Transverse colon (tissue), 4 donors: ENCODE measurements at places on chromosomes 2 and 18.

- DNase-seq: no peak
Observed at GRCh38 chr2:68717305-68717661, 17.3 kb upstream of the ARHGAP25 start.

DNA sequence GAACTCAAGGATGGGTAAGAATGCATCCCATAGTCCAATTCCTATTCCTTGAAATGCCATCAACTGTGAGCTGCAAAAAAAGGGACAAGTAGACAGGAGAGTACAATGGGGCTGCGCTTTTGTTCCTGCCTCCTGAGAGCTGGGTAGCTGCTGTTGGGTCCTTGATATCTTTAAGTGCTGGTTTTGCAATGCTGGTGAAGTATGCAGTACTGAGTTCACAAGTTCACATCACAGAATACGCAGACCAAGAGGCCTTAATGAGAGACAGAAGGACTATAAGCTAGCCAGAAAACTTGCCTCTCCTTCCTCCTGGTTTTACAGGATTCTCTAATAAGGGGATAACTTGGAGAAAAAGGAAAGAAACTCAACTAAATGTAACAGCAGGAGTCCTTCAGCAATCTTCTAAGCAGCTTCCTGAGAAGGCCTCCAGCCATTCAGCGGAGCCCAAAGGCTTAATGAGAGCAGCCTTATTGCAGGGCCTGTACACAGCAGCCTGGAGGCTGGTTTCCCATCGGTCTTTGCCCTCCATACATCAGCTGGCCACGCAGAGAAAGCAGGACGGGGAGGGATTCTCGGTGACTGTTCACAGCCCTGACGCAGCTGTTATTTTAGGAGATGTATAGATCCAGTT, 293.1 kb downstream of the CDCA7 start:
- no peak for DNase-seq

DNA sequence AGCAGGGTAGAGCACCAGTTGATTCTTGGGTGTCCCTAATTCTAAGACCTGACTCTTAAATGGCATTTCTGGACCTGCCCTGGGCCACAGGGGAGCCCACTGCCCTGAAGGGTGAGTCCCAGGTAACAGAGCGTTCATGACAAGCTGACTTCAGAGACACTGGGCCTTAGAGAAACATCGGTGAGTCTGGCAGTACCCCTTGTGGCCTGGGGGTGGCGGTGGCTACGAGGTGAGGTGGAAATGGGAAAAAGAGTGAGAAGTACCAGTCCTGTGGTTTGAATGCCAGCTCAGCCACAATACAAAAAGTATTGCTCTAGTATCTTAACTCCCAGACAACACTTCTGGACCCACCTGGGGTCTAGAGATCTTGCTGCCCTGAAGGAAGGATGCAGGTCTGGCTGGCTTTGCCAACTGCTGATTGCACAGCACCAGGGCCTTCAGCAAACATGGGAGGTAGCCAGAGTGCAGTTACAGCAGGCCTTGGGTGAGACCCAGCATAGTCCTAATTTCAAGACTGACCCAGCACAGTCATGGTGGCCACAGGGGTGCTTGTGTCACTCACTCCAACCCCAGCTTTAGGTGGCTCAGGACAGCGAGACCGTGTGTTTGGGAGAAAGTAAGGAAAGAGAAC, 44.5 kb downstream of the USP34 start:
- peak; percentile 76 for DNase-seq

DNA sequence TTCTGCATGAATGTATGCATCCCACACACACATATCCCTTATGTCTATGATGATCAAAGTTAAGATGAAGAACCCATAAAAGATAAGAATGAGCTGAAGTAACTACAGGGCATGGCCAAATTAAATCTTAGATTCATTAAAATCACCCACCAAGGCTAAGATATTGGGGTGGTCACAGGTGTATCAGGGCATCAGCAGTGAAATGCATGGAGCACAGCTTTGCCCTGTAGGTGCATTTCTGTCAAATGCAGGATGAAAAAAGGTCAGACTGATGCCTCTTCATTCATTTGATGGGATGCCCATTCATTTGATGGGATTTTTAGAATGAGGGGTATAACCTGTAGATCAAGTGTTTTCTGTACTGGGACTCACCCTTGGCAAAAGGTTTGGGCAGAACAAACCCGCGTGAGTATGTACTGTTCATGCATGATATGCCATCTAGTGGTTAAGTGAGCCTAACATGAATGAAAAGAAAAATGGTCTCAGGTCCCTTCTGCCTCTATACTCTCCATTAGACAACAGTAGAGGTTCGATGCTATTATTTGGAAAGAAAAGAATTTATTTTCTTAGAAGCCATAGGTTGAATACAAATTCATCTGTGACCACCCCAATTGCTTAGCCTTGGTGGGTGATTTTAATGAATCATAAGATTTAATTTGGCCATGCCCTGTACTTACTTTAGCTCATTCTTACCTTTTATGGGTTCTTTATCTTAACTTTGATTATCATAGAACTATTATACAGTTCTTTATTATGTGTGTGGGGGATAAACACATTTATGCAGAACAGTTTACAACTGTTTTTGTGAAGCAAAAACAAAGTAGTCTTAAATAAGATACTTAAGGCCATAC, 43.2 kb upstream of the NOSTRIN start:
- no peak for DNase-seq

DNA sequence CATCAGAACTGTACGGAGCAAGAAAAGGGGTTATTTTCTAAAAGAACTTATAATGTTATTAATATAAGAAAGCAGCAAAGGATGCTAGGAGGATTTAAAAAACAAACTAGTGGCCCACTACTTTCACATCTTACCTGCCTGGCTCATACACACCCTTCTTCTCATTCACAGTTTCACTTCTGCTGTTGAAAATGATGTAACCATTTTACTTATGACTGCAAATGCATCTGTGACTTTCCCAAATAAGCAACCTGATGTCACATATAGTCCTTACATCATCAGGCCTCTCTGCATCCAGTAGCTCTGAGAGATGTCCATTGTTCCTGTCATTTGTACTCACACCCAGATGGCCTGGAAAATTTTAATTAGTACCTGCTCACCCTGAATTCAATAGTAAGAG, 101.8 kb upstream of the MYO3B start:
- no peak for DNase-seq

- DNase-seq: no peak
Observed at GRCh38 chr2:58532641-58533040, 291.5 kb upstream of the FANCL start.

DNA sequence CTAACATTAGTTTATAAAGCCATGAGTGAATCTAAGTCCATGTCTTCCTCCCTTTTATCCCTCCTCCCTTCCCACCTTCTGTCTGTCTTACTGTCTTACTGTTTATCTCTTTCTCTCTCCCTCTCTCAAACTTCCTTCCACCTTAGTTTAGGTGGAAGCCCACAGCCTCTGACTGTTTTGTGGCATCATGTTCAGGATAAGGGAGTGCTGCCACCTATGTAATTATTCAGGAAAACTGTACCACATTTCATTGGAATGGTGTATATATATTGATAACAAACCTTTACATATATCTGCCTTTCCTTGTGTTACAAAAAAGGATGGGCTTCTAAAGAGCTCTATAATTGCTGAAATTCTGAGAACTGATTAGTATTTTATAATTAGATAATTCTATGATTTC, 48.7 kb downstream of the NETO1 start:
- DNase-seq: no peak

DNA sequence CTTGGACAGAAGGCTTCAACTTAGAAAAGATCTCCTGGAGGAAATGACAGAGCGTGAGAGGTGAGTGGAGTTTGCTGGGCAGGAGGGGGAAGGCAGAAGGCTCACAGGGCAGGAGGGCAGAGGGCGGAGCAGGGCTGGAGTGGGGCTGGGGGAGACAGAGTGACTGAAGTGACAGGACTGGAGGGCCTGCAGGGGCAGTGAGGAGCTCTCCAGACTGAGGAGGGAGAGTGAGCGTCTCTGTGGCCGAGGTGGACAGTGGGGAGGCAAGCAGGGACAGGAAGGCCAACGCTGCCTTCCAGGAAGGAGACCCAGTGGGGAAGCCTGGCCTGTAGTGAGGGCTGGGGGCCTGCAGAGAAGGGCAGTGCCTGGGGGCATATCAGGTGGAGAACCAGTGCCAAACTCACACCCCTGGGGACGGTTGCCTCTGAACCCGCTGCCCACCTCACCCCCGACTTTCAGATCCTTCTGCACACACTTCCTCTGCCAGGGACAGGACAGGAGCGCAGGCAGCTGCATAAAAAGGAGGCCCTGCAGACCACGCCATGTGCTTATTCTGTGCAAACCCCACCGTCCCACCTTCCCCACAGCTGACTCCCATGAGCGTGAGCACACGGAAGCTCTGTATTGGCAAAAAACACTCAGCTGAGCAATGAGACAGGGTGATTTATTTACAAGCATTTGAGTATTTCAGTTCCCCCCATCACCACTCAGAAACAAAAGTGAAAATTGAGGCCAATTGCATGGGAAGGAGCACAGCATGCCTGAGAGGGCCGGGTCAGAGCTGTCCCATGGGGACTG, 244.3 kb downstream of the FAM210A start:
- DNase-seq: peak; percentile 8

DNA sequence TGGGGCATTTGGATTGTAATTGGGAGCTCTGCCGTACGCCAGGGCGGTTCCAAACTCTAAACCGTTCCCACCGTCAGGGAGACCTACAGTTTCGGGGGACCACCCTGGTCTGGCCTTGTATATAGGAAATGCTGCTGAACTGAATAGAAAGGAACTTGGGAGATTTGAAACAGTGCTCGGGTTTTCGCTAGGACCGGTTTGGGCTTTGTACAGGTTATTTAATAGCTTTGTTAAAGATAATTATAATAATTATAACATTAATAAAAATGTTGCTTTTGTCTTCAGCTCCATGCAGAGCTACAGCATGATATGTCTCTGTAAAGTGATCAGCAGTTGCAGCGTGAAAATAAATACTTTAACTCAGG, 2.4 kb downstream of the SP5 start:
- DNase-seq: no peak

DNA sequence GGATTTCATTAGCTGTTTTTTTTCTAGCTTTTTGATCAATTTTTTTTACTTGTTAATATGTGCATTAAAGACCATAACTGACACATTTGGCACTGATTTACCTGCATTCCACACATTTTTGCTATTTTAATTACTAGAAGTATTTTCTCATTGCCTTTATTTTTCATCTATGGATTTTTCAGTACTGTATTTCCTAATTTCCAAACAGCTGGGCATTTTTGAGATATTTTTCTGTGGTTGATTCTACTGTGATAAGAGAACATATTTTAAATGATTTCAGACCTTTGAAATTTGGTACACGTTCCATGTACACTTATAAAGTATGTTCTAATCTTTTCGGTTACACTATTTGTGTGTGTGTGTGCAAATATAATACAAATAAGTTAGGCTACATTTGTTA, 135.3 kb downstream of the PARD3B start:
- no peak for DNase-seq

GRCh38 chr18:75854174-75854573, 426.7 kb upstream of the SMIM21 start:
- DNase-seq: peak; percentile 24

- no peak for DNase-seq
Observed at GRCh38 chr2:149006883-149007543, 31.5 kb upstream of the LYPD6B start.

GRCh38 chr18:22226801-22227200, 57.4 kb downstream of the GATA6 start:
- DNase-seq: no peak

DNA sequence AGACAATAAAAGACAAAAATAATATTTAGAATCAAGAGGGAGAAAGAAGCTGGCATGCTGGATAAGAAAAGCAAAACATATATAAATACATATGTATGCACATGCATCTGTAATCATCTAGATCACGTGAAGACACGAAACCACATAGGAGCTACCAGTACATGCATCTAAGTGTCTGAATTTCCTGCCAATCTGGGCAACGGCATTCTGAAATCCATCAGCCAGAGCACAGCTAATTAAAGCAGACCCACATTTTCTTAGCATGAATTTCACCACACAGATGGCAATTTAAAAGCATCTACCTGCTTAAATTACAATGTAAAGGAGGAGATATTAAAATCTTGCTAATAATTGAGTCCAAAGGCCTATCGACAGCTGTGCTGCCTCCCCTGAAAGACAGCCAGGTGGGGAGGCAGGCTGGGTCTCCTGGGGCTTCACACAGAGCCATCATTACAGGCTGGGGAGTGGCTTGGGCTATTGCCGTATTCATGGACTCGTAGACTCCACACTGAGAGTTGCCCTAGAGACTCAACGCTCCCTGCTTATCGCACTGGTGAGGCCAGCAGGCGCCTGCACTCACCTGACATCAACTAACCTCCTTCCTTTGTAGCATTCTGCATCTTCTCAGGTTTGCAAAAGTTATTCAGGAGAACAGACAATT, 272.5 kb upstream of the PXDN start:
- DNase-seq: no peak

- DNase-seq: peak; percentile 38
Observed at GRCh38 chr2:231464576-231465540, 574 bp upstream of the NCL start.

GRCh38 chr2:23532391-23533337, 147.7 kb downstream of the KLHL29 start:
- no peak for DNase-seq

DNA sequence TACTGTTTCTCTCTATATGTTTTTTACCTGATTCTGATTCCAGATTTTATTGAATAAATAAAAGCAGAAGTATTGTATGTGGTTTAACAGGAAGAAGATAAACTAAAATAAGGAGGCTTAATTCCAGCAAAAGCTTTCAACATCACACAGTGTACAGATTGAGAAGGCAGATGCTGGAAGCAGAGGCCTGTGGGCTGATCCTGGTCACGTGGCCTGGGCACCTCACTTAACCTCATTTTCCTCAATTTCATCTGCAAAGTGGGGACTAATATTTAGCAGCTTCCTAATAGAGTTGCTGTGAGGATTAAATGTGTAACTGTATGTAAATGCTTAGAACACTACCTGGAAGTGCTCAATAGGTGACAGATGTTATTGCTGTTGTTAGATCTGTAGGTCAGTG, 58.0 kb downstream of the CDCA7 start:
- DNase-seq: no peak

DNA sequence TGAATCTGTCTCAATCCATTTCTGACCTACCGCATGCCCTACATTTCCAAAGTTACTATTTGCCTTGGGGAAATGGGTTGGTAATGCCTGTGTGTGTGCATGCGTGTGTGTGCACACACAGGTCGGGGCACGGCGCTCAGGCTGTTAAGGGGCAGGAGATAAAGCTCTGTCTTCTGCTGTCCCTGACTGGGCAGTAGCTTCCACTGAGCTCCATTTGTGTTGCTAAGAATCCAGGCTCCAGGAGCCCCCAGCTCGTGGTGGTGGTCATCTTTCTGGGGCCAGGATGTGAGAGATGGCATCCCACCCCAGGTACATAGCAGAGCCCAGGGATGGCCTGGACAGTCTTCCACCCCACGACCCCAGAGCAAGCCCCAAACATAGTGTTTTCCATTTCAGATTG, 66.7 kb upstream of the HS6ST1 start:
- DNase-seq: no peak

GRCh38 chr18:25075783-25076182, 276.2 kb downstream of the ZNF521 start:
- no peak for DNase-seq
